ENCODE measurements at places on chromosomes 16 and 17.

DNA sequence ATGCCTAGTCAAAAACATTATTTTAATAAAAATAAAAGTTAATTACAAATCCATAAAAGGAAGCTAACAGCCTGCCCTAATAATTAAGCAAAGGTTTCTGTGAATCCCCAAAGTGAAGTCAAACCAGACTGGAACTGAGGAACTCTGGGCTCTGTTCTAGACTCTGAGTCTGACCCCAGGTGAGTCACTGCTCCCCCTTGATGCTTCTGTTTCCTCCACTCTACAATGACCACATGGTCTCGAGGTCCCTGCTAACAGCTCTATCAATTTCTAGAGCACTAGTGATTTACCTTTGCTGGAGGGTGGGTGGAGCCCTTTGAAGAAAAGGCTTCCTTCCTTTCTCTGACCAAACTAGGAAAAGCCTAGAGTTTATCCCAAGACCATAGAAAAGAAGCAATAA is 32.4 kb downstream of the XPO6 start:
- no peak for DNase-seq

DNA sequence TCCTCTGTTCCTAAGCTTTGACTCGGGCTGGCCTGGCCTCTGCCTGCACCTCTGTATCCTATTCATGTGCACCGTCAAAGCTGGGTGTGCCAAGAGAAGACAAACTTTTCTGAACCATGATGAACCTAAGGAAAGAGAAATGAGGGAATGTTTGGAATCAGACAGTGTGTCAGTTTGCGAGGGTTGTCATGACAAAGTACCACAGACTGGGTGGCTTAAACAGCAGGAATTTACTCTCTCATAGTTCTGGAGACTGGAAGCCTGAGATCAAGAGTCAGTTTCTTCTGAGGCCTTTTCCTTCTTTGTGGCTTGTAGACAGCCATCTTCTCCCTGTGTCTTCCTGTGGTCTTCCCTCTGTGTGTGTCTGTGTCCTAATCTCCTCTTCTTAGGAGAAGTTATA is 129.0 kb downstream of the KATNIP start:
- DNase-seq: no peak

DNA sequence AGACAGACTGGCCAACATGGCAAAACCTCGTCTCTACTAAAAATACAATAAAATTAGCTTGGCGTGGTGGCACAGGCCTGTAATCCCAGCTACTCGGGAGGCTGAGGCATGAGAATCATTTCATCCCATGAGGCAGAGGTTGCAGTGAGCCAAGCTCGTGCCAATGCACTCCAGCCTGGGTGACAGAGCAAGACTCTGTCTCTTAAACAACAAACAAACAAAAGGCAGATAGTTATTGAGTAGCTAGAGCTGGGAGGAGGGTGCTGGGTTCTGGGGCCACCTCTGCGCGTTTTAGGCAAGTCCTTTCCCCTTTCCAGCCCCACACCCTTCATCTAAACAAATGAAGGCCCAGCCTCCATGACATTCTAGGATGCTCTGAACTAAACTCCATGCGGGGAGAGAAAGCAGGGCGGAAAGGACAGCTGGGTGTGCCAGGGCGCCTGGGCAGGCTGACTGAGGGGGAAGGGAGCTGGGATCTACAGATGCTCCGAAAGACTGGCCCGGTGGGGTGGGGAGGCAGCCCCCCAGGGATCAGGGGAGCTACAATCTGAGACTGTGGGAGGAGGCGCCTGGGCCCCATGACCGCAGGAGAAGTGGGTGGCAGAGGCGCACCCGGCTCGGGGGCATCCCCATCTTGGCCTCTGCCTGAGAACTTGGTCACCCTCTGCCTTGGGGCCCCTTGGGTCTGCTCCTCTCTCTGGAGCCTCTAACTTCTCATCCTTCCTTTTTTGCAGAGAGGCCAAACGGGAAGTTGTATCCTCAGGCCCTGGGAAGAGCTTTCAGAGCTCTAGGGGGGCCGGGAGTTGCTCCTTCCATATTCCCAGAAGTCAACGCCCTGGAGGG is 910 bp downstream of the ITGAL start:
- DNase-seq: no peak

DNA sequence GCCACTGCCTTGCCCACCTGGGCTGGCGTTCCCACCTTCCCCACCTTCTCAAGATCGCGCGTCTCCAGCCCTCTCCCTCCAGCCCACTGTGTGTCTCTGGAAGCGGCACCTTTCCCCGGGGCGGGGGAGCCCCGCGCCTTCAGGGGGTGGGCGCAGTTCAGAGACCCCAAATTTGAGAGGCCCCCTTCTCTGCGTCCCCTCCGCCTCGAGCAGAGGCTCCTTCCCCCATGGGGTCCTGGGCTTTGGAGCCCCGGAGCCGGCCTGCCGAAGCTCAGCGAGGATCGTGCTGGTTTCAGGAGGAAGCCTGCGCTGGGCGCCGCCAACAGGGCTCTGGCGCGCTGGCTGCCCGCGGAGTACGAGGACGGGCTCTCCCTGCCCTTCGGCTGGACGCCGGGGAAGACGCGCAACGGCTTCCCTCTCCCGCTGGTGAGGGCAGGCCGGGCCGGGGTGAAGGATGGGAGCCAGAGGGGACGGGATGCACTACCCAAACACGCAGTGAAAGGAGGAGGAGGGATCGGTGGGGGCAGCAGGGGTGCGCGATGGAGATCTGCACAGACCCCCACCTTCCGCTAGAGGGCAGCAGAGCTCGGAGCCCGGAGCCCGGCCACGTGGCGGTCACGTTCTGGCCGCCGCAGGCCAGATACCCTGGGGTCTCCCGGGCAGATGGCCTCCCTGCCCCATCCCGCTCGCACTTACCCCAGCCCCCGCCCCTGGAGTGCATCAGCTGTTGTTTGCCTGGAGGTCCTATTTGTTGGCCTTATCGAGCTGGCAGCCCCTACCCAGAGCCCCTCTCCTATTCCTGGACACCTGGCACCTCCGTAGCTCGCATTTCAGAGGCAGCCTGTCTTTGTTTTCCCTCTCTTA is 11.1 kb downstream of the LPO start:
- DNase-seq: peak; percentile 5

- no peak for DNase-seq
Measured at GRCh38 chr17:6507535-6507934, 48.8 kb downstream of the PITPNM3 start.

GRCh38 chr17:32484628-32485027 is 2.2 kb upstream of the CDK5R1 start:
- no peak for DNase-seq

GRCh38 chr16:687499-687898 is 2.7 kb downstream of the WDR24 start:
- DNase-seq: no peak

GRCh38 chr17:39360537-39360936 is 40.9 kb downstream of the FBXL20 start:
- no peak for DNase-seq

DNA sequence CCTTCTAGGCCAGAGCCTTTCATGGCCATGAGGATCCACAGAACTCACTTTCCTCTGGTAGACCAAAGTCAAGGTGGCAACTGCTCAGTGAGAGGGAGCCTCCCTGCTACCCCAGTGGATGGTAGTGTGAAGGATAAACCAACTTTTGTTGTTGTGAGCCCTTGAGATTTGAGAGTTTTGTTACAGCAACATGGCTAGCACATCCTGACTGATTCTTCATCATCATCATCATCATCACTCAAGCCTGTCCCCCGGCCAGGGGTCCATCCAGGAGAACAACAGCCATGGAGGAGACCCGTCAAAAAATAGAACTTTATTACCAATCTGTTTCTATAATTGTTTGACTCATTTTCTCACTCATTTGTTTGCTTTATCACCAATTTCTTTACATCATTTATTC is 23.7 kb downstream of the RAI1 start:
- no peak for DNase-seq

DNA sequence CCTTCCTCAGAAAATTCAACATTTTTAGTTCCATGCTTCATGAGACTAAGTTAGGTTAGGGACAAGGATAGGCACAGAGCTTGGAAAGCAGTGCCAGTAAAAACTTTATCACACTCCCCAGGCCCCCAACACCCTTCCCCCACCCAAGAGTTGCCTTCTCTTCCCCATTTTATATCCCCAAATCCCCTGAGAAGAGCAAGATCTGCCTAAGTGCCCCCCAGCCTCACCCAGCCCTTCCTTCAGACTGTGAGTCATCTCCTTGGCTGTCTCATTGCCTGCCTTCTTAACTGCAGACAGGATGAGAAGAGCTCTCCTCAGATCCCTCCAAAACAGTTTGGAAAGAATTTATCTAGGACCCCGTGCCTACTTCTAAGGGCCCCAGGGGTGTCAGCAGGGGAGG is 55.8 kb downstream of the NEUROD2 start:
- DNase-seq: no peak

GRCh38 chr17:75872434-75873351 is 5.7 kb downstream of the TRIM47 start:
- DNase-seq: no peak

GRCh38 chr16:64133366-64133765 is 988.5 kb downstream of the CDH11 start:
- DNase-seq: no peak

GRCh38 chr16:85027958-85028684 is 526 bp downstream of the KIAA0513 start:
- no peak for DNase-seq

DNA sequence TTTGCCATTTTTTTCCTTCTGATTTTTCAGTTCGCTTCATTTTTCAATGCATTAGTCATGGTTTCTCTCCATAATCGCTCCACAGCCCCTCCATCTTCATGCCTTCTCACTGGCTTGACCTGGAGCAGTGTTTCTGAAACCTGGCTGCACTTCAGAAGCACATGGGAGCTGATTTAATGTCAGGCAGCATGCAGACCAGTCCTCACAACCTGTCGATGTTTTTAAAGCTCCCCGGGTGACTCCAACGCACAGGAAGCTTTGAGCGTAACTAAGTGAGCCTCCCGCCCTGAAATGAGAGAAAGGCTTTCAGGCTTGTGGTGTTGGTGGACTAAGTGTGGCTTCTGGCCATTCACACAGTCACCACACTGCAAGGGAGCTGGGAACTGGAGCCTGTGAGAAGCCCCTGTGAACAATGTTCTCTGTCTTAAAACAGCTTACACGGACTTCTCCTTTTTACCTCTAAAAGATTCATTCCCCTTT is 16.8 kb upstream of the DRG2 start:
- no peak for DNase-seq

DNA sequence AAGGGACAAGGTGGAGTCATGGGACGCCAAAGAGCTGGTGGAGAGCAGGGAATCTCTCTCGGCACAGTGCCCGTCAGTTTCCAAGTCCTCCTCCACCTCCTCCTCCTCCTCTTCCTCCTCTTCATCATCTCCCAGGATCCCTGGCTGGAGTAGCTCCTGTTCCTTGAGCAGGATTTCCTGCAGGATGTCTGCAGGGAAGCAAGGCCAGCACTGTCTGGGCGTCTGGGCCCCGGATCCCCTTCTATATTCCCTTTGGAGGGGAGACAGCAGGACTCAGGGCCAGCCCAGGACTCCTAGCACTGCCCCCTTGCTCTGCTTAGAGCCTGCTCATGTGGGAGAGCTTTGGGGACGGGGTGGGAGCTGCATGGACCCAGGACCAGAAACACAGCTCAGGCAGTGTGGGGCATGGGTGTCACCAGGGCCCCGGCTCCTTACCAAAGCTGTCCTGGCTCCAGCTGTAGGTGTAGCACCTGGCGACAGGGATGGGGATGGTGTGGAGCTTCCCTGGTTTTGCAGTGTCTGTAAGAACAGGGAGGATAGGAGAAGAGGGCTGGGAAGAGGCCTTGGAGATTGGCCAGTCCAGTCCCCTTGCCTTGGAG is 21.3 kb upstream of the PIK3R6 start:
- DNase-seq: no peak

GRCh38 chr16:56866955-56867830 is 2.2 kb downstream of the SLC12A3 start:
- DNase-seq: peak; percentile 13

DNA sequence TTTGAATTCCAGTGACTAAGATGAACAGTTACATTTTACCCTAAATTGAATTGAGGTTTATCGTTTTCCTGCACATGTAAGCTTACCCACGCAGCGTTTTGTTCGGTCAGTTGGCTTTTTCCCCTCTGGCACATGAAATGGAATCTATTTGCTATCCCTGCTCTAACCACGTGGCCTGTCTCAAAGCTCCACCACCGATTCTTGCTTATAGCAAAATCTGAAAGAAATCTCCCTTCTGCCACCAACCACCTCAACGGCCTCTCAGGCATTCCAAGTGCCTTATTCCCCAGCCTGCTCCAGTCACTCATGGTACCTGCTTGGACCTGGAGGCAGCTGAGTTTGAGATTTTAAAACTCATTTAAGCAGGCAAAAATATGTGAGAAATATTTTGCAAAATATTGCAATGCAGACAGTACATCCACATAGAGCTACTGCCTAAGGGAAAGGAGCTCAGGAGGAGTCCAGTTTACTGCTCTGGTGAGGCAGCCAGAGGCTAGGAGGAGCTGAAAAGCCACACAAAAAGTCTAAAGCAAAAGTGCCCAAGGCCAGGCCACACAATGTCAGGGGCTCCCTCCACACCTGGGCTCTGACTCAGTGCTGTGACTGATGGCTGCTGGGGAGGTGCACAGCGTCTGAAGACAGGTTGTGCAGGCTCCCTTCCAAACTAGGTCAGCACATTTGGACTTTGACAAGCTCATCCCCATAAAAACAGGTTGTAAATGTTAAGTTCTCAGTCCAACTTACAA is 26.4 kb downstream of the ARHGAP17 start:
- DNase-seq: no peak

- no peak for DNase-seq
Measured at GRCh38 chr17:66411520-66411919, 109.1 kb downstream of the PRKCA start.

DNA sequence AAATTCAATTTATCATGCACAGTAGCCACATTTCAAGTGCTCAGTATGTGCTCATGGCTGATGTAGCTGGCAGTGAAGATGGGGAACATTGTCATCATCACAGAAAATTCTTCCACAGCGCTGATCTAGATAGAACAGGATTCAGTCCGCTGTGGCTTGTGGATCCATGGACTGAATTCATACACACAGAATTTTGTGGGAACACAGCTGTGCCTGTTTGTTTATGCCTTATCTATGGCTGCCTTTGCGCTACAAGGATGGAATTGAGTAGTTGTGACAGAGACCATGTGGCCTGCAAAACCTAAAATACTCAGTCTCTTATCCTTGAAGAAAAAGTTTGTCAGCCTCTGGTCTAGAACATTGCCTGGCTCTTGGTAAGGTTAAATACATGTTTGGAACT is 128.4 kb downstream of the PRKCB start:
- no peak for DNase-seq

GRCh38 chr16:51237861-51238378 is 86.8 kb upstream of the SALL1 start:
- DNase-seq: no peak

- DNase-seq: no peak
Measured at GRCh38 chr17:77512062-77512946, 371.5 kb downstream of the SEC14L1 start.

GRCh38 chr16:15671530-15672117 is 21.6 kb downstream of the NDE1 start:
- no peak for DNase-seq

GRCh38 chr16:68873635-68874471 is 30.5 kb downstream of the TANGO6 start:
- no peak for DNase-seq

DNA sequence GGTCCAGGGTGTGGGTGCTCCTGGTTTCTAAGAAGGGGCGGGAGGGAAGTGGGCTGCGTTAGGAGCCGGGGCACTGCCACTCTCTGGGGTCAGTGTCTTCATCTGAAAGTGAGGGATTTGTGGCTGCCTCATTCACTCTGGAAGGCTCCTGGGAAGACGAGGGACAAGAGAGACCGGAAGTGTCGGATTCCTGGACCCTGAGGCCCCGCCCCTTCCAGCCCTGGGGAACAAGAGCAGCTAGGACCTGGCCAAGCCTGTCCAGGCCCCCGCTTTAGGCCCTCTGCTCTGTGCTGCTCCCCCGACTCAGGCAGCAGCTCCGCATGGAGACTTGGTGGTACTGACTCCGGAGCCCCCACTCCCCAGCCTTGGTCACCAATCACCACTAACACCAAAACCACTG is 6.5 kb downstream of the LGALS3BP start:
- DNase-seq: no peak
